ENCODE measurements at places on chromosomes 3 and 15. TPM values are rescaled to one million over a fixed set of nuclear protein-coding genes. Genes with fewer than 3 reads are reported as not detected.

SEMA5B gene
- polyA plus RNA-seq: not detected

DNA sequence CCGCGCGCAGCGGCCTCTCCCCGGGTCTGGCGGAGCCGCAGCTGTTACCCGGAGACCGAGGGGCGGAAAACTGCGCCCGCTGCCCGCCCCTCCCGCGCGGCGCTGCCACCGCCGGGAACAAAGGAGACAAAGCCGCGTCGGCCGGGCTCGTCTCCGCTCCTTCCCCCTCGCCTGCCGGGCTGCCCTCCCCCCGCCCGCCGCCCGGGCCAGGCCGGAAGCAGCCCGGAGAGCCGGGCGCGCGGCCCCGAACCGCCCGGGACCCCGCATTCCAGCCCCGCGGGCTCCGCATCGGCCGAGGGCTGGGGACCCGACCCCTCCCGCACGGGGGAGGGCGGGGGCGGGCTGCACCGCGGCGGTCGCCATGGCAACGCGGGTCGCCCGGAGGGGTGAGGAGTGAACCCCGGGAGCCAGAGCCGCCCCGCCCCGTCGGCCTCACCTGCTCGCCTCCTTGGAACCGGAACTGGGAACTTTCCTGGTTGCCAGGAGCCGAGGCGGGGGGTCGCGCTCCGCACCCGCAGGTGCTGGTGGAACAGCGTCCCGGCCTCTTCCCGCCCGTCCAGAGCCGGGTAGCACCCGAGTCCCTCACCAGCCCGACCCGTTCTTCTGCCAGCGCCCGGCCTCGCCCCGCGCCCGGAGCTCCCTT lies 448 bp downstream of the PLXNB1 start:
- DNase-seq: peak; percentile 41

GRCh38 chr15:100726421-100727190 lies 124.2 kb downstream of the ASB7 start:
- DNase-seq: no peak

GRCh38 chr3:15514663-15515340 lies 6.7 kb downstream of the COLQ start:
- no peak for DNase-seq

- DNase-seq: no peak
Measured at GRCh38 chr3:33060609-33061337, 36.2 kb downstream of the GLB1 start.

DNA sequence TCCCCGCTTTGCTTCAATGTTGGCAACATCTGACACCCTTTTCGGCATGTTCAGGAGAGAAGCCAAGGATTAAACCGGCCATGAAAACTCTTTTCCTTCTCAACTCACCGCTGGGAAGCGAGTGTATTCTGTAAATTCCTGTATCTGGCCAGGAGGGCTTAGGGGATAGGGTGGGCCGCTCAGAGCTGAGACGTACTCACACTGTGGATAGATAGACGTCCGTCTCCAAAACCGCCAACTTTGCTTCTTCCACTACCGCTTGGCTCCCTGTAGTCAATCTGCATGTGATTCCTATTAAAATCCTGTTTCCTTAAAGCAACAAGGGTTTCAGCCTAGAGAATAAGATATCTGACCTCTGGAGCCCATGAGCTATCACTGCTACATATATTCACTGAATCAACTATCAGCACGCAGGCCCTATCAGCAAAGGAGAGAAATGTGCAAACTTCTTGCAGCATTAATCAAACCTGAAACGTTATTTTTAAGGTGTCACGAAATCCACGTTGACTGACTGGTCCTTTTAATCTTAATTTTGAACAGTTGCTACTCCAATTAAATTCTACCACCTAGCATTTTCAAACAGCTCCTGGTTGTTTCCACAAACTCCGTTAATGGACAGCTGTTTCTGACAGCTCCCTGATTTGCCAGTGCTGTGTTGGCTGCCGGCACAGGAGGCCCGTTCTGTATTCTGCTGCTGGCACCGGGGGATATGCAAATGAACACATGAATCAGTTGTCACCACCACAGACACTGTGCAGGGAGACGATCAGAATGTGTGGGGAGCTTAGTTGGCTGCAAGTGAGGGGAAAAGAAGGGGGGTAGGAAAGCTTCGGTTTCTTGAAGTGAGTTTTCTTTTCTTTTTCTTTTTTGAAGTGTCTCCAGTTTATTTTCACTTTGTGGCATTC lies 438.9 kb upstream of the ARRDC4 start:
- no peak for DNase-seq

DNA sequence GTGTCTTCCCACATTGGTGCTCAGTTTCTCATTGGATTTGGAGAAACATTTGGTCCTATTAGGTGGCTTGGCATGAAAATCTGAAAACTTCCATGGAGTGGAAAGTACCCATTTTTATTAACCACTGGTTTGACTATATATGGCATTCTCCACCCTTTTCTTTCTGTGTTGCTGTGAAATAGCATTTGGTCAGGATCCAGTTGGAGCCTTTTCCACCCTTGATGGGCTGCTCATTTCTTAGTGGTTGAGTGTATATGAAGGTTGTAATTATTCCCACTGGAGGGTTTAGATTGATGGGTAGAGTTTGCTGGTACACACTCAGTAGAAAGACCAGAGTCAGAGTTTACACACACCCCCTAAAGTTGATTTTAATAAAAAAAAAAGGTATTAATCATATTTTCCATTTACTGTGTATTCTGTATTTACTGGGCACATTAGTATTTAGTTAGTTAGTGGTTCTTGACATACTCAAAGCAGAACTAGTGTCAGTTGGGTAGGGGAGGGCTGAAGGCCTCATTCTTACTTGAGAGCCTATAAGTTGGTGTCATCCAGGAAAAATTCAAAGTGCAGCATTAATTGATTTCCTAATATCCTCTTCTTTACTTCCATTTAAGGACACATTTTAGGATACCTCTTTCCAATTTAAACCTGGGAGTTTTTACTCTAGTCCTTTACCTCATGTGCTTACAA lies 69.5 kb downstream of the FLNB start:
- no peak for DNase-seq

- no peak for DNase-seq
Measured at GRCh38 chr3:16913264-16913580, 28.5 kb downstream of the PLCL2 start.

TM4SF4 gene
- polyA plus RNA-seq: not detected

DNA sequence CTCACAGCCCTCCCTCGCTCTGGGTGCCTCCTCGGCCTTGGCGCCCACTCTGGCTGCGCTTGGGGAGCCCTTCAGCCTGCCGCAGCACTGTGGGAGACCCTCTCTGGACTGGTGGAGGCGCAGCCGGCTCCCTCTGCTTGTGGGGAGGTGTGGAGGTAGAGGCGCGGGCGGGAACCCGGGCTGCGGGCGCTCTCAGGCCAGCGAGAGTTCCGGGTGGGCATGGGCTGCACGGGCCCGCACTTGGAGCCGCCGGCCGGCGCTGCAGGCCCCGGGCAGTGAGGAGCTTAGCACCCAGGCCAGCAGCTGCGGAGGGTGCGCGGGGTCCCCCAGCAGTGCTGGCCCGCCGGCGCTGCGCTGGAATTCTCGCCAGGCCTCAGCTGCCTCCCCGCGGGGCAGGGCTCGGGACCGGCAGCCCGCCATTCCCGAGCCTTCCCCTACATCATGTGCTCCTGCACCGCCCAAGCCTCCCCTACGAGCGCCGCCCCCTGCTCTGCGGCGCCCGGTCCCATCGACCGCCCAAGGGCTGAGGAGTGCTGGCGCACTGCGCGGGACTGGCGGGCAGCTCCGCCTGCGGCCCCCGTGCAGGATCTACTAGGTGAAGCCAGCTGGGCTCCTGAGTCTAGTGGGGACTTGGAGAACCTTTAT lies 46.0 kb upstream of the GSK3B start:
- DNase-seq: no peak

TTBK2 gene
- polyA plus RNA-seq: 3.7 TPM

GRCh38 chr3:159950156-159950898 lies 38.3 kb upstream of the IL12A start:
- peak; percentile 34 for DNase-seq

- no peak for DNase-seq
Measured at GRCh38 chr15:50024281-50024680, 94.8 kb downstream of the ATP8B4 start.

CDC25A gene
- not detected for polyA plus RNA-seq

DNA sequence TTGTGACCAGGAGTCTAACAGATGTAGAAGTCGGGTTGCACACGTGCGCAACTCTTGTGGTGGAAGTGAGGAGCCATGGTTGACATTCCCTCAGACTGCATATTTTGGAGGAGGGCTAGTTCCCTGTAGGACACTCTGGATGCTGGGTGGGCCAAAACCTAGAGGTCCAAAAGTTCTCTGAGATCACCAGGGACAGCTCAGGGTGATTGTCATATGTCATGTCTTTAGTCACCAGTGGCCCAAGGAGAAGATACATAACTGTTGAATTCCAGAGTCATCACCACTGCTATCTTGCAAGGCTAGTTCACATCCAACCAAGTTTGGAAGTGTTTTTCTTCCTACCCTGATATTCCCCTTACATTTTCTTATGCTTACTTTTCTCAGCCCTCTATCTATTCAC lies 95.2 kb upstream of the C3orf80 start:
- peak; percentile 63 for DNase-seq

DNA sequence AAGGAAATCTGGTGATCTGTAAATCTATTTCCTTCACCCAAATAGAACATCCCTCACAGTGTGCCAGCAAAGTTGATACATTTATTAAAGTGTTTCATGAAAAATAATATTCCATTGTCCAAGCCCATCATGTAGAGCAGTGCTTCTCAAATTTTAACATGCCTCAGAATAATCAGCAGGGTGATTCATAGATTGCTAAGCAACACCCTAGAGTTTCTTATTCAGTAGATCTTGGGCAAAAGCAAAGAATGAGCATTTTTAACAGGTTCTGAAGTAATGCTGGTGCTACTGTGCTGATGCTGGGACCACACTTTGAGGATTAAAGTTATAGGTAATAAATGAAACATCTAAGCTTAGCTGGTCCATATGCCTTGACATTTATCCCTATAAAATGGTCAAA lies 210.5 kb downstream of the ZIC4 start:
- DNase-seq: no peak

SLC28A1 gene
- polyA plus RNA-seq: not detected
